Stimulated activated CD8-positive, alpha-beta memory T cell treated with anti-CD3 and anti-CD28 coated beads, Interleukin-12 subunit alpha, Interleukin-12 subunit beta, amount 100 ng/mL, for 1 hour (primary cell): ENCODE measurements at places on chromosomes 12 and 14.

DNA sequence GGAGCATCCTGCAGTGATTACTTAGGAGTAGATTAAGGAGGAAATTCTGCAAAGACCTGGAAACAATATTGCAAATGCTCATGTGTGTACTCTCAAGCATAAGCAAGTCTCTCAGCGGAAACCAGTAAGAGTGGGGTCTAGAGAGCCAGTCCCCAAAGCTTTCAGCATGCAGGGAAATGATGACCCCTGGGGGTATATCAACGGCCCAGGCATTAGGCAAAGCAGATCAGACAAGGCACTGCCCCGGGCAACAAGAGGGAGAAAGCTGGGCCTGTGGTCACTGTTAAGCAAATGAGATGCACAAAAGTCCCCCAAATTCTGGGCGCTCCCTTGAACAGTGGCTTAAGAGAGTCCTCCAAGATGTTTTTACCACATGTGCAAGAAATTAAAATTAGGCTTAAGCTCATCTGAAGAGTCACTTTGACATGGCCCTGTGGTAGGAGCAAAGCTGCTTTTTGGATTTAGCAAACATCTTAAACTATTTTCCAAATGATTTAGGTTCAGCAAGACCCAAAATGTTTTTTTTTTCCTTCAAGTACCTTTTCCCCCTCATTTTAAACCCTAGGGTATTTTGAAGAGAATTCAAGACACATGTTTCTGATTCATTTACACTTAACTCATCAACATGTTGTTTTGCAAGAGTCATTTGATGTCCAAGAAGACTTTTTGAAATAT lies 457.1 kb upstream of the TBX3 start:
- no peak for DNase-seq

- no peak for DNase-seq
Observed at GRCh38 chr12:18158774-18159557, 69.0 kb upstream of the RERGL start.

DNA sequence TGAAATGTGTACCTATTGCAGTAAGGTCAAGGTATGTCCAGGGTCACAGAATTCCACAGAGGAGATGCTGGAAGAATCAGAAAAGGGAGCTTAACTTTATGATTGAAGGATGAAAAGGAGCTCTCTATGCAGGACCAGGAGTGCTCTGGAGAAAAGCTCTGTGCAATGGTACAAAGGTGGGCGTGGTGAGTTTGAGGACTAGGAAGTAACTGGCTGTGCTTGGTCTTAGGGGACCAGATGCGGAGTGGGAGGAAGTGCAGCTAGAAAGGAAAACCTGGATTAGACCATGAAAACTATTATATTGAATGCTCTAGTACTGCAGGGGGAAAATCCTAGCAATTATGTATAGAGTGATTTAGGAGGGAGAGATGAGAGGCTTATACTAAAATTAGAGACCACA lies 56.8 kb downstream of the BTG1 start:
- DNase-seq: no peak

GRCh38 chr14:104941508-104942365 lies 17.1 kb downstream of the PLD4 start:
- DNase-seq: no peak

GRCh38 chr12:119630962-119631550 lies 36.9 kb upstream of the PRKAB1 start:
- DNase-seq: no peak

DNA sequence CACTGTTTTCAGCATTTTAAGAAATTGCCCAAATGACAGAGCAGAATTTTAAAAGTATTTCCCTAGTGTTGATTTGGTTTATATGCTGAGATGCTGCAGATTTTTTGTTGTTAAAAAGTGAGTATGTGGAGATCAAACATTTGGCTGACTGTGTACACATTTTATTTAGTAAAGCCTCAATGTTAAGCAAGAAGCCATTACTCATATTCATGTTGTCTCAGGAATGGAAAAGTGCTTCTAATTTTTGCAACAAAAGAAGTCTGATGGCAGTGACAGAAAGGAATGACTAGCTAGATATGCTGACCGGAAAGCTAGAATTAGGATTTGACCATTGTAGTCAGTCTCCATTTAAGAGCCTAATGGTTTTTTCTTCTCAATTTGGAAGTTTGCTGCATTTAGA lies 22.5 kb downstream of the SLC38A6 start:
- no peak for DNase-seq

DNA sequence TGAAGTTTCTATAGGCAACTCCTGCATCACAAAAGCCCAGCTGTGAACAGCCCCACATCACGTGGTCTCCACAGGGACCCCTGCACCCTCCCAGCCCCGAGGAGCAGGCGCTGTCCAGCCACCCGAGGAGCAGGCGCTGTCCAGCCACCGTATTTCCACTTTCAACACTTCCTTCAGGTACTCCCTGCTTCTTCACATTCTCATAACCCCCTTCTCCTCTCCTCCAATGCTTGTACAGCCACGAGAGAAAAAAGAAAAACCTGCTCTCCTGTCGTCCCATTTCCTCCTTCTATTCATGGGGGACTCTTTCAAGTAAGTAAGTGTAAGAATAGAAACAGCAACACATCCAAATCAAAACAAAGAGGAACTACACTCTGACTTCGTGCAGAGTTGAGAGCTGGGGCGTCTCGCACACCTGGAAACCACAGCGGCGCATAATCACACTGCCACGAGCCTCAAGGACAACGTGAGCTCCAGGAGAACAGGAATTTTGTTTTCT lies 11.9 kb downstream of the CDC42BPB start:
- DNase-seq: no peak
